ENCODE measurements at places on chromosomes 5 and 9. TPM values are rescaled to one million over a fixed set of nuclear protein-coding genes. Genes with fewer than 3 reads are reported as not detected.
A peak's percentile ranks its signal among the peaks of the same experiment; 100 is the strongest.

LCN9 gene
- not detected for total RNA-seq

ANKRD18B gene
- total RNA-seq: not detected

RLN2 gene
- not detected for total RNA-seq

SHOC1 gene
- not detected for total RNA-seq

PCDHB11 gene
- total RNA-seq: 0.87 TPM

SPATA31C1 gene
- total RNA-seq: not detected

AFAP1L1 gene
- 23.0 TPM for total RNA-seq

ANKRD18A gene
- not detected for total RNA-seq

TXNDC8 gene
- total RNA-seq: not detected

CDC20B gene
- total RNA-seq: not detected

DNA sequence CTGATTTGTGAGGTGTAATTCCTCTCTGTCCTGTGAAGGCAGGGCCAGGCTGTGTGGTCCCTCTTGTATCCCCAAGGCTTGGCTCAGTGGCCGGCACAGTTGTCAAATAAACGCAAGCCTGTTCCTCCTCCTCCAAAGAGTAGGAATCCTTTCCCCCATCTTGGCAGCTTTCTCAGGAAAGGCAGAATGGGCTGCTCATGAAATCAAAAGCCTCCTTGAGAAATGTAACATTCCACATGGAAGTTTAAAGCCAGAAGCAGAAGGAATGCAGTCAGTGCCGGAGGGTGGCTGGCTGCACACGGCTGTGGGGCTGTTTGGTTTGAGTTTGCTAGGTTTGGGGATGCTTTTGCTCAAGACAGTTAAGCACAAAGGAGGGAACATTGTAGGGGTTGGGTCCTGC, 34.5 kb upstream of the MED10 start:
- DNase-seq: no peak
- no peak overlapping the region for H3K4me3 ChIP-seq
- no peaks in the 10 kb centered on the region for H3K27me3 ChIP-seq
- H3K4me1 ChIP-seq: no peaks in the 10 kb centered on the region
- no peaks in the 10 kb centered on the region for H3K36me3 ChIP-seq

DNA sequence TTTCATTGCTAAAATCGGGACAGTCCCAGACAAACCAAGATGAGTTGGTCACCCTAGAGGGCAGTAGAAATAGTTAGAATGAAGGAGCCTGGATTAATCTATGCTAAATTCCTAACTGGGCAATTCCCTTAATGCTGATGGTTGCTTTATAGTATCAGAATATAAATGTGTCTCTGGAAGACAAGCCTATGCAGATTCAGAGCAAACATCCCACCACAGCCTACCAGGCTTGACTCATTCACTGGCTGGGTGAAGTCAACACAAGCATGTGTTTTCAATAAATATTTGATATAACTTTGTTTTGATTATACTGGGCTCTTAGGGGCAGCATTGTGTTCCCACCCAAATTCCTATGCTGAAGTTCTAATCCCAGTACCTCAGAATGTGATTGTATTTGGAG, 79.3 kb downstream of the RMI1 start:
- H3K27me3 ChIP-seq: no peaks in the 10 kb centered on the region
- peaks cover 29% of the 10 kb centered on the region for H3K4me1 ChIP-seq
- H3K36me3 ChIP-seq: no peaks in the 10 kb centered on the region
- no peak overlapping the region for H3K4me3 ChIP-seq
- no peak for DNase-seq
- H3K27ac ChIP-seq: no peak overlapping the region

DNA sequence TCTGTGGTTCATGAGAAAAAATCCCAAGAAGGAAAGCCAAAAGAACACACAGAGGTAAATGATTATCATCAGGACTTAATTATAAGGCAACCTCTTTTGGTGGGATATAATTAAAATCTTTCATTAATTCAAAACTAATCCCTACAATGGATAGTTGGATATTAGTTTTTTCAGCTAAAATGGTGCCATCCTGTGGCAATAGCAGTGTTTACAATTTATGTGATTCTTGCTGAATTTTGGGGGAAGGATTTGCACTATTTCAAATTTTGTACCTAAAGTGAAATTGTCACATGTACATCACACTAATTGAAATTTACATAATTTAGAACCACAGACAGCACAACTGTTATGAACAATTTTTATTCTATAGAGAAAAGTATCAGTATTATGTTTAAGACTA, 67.0 kb downstream of the CAST start:
- H3K27me3 ChIP-seq: no peaks in the 10 kb centered on the region
- H3K27ac ChIP-seq: no peak overlapping the region
- H3K36me3 ChIP-seq: peaks cover 12% of the 10 kb centered on the region
- DNase-seq: no peak
- H3K4me1 ChIP-seq: peaks cover 11% of the 10 kb centered on the region

- H3K27ac ChIP-seq: no peak overlapping the region
- no peaks in the 10 kb centered on the region for H3K36me3 ChIP-seq
- no peak overlapping the region for H3K4me3 ChIP-seq
- no peaks in the 10 kb centered on the region for H3K27me3 ChIP-seq
- DNase-seq: no peak
These were observed 794.0 kb upstream of the COX7C start for GRCh38 chr5:85823462-85824426.

GRCh38 chr9:130885484-130886375, 10.9 kb downstream of the QRFP start:
- H3K27ac ChIP-seq: no peak overlapping the region
- no peak overlapping the region for H3K4me3 ChIP-seq
- no peaks in the 10 kb centered on the region for H3K27me3 ChIP-seq
- DNase-seq: peak; percentile 33

DNA sequence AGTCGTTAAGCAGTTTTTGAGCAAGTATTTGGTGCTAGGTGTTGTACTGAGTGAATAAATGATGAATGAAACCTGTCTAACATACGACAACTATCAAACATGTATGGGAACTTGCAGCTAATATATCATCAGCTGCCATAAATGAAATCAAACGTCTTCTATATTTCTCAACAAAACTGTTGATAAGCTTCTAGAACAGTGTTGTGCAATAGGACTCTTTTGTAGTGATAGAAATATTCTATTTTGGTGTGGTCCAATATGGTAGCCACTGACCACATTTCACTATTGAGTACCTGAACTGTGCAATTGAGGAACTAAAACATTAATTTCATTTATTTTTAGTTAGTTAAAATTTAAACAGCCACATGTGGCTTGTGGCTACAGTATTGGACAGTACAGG, 16.3 kb upstream of the FYB1 start:
- no peak overlapping the region for H3K27ac ChIP-seq
- H3K27me3 ChIP-seq: no peaks in the 10 kb centered on the region
- no peaks in the 10 kb centered on the region for H3K36me3 ChIP-seq
- DNase-seq: no peak

- H3K36me3 ChIP-seq: no peaks in the 10 kb centered on the region
- H3K27me3 ChIP-seq: no peaks in the 10 kb centered on the region
- no peak for DNase-seq
- H3K4me1 ChIP-seq: peaks cover 25% of the 10 kb centered on the region
- no peak overlapping the region for H3K4me3 ChIP-seq
These were observed 132.8 kb downstream of the MACROH2A1 start for GRCh38 chr5:135266303-135266635.

DNA sequence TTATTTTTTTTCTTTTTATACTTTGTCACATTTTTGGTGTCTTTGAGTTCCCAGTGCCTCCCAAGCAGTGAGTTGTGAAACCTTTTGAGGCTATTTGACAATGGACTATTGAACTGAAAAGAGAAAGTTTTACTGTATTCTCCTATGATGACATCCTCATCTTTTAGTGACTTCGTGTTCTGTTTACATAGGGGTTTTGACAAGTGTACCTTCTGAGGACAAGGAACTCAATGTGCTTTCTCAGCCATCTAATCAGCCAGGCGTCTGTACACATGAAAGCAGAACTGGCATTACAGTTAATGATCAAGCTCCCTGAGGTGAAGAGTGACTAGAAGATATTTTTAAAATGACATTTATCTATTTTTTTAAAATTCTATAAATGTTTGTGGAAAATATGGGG, 175.5 kb downstream of the ANXA1 start:
- H3K4me1 ChIP-seq: no peaks in the 10 kb centered on the region
- no peak overlapping the region for H3K27ac ChIP-seq
- H3K4me3 ChIP-seq: no peak overlapping the region
- no peaks in the 10 kb centered on the region for H3K27me3 ChIP-seq
- no peaks in the 10 kb centered on the region for H3K36me3 ChIP-seq

GRCh38 chr5:79771387-79771786, 81.8 kb downstream of the CMYA5 start:
- no peaks in the 10 kb centered on the region for H3K36me3 ChIP-seq
- H3K4me3 ChIP-seq: no peak overlapping the region
- peak overlapping the region; percentile 62 for H3K27ac ChIP-seq
- no peaks in the 10 kb centered on the region for H3K27me3 ChIP-seq
- DNase-seq: no peak
- peaks cover 14% of the 10 kb centered on the region for H3K4me1 ChIP-seq

- H3K36me3 ChIP-seq: no peaks in the 10 kb centered on the region
- no peak overlapping the region for H3K4me3 ChIP-seq
- H3K27me3 ChIP-seq: no peaks in the 10 kb centered on the region
- DNase-seq: no peak
- no peak overlapping the region for H3K27ac ChIP-seq
These were observed 7.1 kb upstream of the CNTRL start for GRCh38 chr9:121067640-121068039.

- H3K27me3 ChIP-seq: no peaks in the 10 kb centered on the region
- no peak overlapping the region for H3K27ac ChIP-seq
- DNase-seq: no peak
- no peak overlapping the region for H3K4me3 ChIP-seq
- no peaks in the 10 kb centered on the region for H3K36me3 ChIP-seq
- no peaks in the 10 kb centered on the region for H3K4me1 ChIP-seq
These were observed 385.0 kb downstream of the EFNA5 start for GRCh38 chr5:107285772-107286171.

DNA sequence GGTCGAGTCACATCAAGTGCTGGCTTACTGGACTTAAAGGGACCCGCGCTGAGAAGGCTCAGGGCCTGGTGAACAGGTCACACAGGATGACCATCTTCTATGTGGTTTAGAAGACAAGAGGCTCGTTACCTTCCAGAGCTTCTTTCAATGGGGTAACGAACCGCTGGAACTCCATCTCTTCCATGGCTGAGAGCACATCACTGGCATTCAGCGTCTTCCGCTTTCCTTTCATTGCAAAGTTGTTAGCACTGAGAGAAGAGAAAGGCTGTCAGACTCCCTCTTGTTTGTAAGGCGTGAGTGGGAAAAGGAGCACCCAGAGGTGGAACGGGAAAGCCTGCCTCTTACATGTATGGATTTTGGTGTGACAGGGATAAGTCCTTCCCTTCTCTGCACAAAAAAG, 994 bp downstream of the POLE3 start:
- no peak for DNase-seq
- H3K27me3 ChIP-seq: no peaks in the 10 kb centered on the region
- peaks cover 5% of the 10 kb centered on the region for H3K4me1 ChIP-seq
- peak overlapping the region; percentile 97 for H3K27ac ChIP-seq

- no peak overlapping the region for H3K4me3 ChIP-seq
- no peaks in the 10 kb centered on the region for H3K27me3 ChIP-seq
- no peaks in the 10 kb centered on the region for H3K36me3 ChIP-seq
These were observed 24.3 kb downstream of the GCNT4 start for GRCh38 chr5:75028090-75028489.

GRCh38 chr5:155914766-155915165, 412.2 kb upstream of the SGCD start:
- H3K36me3 ChIP-seq: no peaks in the 10 kb centered on the region
- H3K27ac ChIP-seq: no peak overlapping the region
- peaks cover 4% of the 10 kb centered on the region for H3K4me1 ChIP-seq
- H3K27me3 ChIP-seq: no peaks in the 10 kb centered on the region
- DNase-seq: no peak

- no peak overlapping the region for H3K4me3 ChIP-seq
- no peak overlapping the region for H3K27ac ChIP-seq
- H3K36me3 ChIP-seq: peaks cover 4% of the 10 kb centered on the region
These were observed 173.3 kb downstream of the DENND1A start for GRCh38 chr9:123756484-123757106.
